ENCODE measurements at places on chromosomes 5 and 9.

- DNase-seq: peak; percentile 69
Observed at GRCh38 chr9:126957687-126958053, 43.1 kb downstream of the RALGPS1 start.

GRCh38 chr9:105535920-105536668 is 21.8 kb upstream of the FKTN start:
- no peak for DNase-seq

DNA sequence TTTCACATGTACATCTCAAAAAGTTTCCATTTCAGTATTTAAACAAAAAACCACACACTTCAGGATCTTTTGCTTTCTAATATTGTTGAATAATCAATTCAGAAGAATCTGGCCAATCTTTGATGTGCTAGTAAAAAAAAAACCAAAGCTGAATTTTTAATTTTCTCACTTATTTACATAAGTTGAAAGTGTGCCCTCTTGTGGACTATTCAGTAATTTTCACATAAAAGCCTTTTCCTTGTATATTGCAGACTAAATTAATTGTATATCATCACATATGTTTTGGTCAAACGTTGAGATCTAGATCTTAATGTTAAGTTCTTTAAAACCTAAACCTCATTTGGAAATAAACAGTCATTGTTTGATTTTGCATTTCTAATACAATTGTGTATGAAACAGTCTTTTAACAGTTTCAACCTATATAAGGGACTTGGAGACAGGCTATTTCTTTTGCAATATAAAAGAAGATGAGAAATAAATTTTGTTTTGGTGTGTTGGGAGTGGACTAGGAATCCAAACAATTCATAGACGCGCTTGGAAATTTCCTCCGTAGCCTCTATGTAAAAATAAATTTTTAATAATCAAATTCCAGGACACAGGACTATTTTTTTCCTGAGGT is 68.1 kb downstream of the NIPBL start:
- peak; percentile 60 for DNase-seq

GRCh38 chr5:180647941-180648500 is 1.4 kb downstream of the FLT4 start:
- no peak for DNase-seq

DNA sequence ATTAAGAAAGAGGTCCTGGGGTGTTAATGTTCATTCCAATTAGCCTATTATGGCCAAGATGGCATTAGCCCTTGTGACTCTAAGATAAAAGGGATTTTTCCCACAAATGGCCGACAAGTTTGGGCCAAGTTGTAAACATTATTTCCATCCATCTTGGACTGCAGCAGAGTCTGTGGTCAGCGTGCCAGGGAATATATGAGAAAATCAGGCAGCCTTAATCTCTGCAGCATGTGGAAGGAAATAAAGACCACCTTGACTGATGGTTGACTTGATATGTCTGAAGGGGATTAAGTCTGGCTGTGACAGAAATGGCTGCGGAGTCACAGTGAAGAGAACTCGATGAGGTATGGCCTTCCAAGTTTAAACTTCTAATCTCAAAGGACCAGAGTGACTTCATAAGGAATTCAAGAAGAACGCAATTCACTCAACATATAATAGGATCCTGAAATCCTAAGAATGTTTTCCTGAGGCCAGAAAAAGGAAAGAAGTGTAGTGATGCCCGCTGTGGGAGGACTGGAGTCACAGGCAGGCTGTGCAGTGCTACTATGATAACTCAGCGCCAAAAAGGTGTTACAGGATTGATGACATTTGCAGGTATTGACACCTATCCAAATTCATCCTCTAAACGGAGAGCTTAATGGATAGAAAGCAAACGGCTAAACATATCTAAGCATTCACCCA is 287.1 kb downstream of the SEC61B start:
- DNase-seq: no peak

DNA sequence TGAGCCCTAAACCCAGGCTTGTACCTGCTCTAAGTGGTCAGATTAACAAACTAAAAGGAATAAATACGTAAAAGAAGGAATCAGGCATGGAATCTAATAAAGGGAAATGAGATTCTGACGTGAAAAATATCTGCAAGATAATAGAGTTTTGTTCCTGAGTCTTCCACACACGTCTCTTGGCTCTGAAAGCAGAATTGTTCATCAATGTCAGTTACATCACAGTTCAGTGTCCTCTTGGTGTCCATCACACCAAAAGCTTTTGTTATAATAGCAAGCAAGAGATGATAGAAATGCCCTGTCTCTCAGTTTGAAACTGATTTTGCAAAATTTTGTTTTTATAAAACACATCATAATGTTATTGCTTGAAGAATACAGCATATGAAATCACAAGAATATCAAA is 34.7 kb upstream of the NMUR2 start:
- DNase-seq: no peak

- DNase-seq: no peak
Observed at GRCh38 chr5:62488531-62488930, 76.0 kb downstream of the IPO11 start.

- no peak for DNase-seq
Observed at GRCh38 chr9:126531591-126531990, 82.1 kb upstream of the LMX1B start.

DNA sequence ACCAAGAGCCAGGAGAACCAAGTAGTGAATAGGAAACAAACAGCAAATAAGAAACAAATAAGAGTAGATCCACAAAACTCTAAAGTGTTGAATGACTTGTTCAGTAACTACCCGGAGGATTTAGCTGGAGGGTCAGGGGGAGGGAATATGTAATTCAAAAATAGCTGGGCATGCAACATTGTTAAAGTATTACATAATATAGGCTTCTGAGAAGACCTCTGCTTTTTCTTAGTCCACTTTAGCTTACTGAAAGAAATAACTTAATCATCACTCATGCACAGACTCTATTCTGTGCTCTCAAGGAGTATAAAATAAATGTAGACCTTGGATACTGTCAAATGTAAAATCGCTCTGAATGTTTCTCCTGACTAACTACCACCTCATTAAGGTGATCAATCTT is 183.2 kb upstream of the POU5F2 start:
- DNase-seq: peak; percentile 35

- no peak for DNase-seq
Observed at GRCh38 chr5:131533836-131534235, 101.2 kb downstream of the RAPGEF6 start.

GRCh38 chr9:87801013-87801412 is 75.1 kb downstream of the CTSL start:
- DNase-seq: no peak

- DNase-seq: peak; percentile 40
Observed at GRCh38 chr5:57302164-57302563, 128.3 kb downstream of the GPBP1 start.

GRCh38 chr5:36371366-36371765 is 69.7 kb upstream of the RANBP3L start:
- DNase-seq: no peak

DNA sequence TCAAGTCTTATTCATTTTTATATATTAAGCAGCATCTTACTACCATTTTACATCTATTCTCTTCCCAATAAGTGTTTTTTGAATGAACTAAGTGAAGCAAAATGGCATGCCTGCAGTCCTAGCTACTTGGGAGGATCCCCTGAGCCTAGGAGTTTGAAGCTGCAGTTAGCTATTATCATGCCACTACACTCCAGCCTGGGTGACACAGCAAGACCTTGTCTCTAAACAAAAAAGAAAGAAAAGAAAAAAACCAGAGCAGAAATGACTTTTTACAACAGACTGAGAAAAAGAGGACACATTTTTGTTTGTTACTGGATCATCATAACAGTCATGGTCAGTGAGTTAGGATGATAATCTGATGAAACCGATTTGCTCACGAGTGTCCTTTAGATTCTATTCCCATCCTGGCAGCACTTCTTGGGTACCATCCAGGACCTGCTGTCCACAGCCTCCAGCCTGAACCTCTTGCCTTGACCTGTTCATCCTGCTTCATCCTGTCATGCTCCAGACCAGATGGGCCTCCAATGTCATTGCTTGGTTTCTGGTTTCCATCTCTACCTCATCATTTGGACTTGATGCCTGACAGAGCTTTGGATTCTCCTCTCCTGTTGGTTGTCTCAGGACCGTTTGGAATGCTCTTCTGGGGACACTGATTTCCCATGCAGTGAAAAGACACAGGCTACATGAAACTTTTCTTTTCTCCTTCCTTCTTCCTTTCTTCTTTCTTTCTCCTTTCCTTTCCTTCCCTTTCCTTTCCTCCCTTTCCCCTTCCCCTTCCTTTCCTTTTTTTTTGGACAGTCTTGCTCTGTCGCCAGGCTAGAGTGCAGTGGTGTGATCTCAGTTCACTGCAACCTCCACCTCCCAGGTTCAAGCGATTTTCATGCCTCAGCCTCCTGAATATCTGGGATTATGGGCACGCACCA is 50.1 kb upstream of the GLRX start:
- no peak for DNase-seq

DNA sequence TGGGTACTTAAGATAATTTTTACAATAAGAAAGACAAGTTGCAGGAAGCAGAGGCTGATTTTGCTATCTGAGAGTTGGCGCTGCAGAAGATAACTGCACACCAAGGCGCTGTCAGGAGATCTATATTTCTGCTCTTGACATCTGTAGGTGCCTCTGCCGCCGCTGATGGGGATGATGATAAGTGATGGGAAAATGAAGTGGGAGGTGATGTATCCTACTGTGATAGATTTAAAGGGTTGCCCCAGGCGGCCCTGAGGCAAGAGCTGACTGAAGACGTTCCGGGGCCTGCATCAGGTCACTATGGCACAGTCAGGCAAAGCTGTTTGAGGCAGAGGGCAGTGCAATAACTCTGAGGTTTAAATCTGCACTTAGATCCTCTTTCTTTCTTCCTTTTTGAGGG is 78.1 kb downstream of the SNCAIP start:
- no peak for DNase-seq

- DNase-seq: no peak
Observed at GRCh38 chr9:87844506-87844905, 38.2 kb upstream of the SPATA31E1 start.

DNA sequence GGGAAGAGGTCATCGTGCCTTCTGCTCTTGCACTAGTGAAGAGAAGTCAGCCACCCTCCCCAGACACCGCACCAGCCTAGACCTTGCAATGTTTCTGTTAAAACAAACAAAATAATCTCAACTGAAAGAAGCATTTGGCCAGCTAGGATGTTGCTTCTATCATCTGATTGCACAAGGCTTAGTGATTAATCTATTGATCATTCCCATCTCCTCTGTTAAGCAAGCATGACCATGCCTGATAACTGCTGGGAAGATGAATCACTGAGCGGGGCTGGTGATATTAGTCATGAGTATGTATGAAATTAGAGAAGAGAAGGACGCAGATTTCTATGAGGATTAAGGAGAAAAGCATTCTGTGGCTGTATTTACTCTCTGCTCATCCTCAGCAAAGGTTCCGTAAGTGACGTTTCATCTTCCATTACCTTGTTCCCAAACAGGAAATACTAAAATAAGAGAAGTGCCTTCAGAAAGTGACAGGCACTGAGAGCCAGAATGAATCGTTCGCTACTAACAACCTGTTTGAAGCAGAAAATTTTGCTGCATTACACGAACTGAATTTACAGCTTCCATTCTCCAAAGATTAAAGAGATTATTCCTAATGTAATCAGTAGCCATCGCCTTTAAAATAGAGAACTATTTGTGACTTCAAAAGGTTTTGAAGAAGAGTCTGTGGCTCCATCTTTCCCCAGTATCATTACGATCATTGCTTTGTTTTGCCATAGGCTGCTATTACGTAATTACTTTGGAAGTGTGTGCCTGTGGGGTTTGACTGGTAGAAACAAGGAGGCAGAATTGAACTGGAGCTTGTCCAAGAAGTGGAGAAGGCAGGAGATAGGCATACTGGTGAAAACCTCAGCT is 219.1 kb downstream of the MED10 start:
- peak; percentile 97 for DNase-seq

GRCh38 chr9:129432297-129433154 is 188.4 kb downstream of the C9orf50 start:
- no peak for DNase-seq

- DNase-seq: peak; percentile 56
Observed at GRCh38 chr9:2727966-2728613, 10.8 kb downstream of the KCNV2 start.

DNA sequence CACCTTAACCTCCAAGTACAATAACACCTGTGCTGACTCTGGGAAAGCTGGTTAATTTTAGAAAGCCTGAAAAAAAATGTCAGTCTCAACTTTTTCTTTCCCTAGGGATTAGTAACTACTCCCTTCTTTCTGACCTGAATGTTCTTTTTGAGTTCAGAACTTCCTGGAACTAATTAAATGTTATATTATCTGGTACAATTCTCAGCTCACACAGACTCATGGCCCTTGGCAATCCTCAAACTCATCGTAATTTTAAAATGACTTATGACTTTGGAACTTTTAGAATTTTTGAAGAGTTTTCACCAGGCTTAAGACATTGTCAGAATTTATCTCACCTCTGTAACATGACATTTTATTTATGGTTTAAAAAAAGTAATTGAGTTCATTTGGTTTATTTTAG is 315.0 kb downstream of the FER start:
- peak; percentile 50 for DNase-seq

DNA sequence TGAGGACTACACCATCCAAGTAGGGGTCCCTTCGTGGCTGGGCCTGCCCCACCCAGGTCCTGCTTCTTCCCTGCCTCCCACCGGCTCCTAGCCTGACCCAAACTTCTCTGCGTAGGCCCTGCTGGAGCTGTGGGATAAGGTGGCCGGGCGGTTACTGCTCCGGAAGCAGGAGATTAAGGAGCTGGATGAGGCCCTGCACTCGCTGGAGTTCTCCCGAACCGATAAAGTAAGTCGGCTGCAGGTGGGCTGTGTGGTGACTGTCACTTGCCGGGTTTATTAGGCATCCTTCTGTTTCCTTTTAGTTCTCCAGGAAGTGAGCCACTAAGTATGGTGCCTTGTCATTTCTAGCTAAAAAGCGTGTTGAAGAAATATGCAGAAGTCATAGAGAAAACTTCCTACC is 7.0 kb downstream of the CCDC180 start:
- no peak for DNase-seq

GRCh38 chr9:124209279-124209678 is 48.5 kb upstream of the NEK6 start:
- DNase-seq: no peak

GRCh38 chr5:124512236-124512635 is 234.2 kb downstream of the ZNF608 start:
- no peak for DNase-seq

DNA sequence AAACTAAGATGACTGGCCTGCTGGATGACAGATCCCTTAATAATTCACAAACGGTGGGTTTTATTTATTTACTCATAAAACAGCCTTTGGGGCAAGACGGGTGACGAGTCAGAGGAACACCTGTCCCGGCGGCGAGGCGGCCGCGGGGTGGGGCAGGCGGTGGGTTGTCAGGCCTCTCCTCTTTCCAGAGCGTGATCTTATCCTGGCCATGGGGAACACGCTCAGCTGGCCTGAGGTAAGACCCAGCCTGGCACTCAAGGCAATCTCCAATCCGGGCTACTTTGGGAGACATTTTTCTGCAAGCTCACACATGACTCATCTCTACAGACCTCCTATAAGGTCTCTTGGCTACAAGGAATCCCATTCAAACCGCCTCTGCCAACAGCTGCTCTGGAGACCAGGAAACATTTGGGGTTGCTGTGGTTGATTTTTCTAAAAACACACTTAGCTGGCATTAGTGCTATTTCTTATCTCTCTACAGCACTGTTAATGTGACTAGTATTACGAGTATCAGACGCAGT is 6.3 kb downstream of the RAPGEF1 start:
- DNase-seq: peak; percentile 90

- no peak for DNase-seq
Observed at GRCh38 chr9:2662496-2662895, 40.9 kb downstream of the VLDLR start.
